NCI-H748 treated with DMSO at 0.1 percent for 48 hours (cell line): ENCODE measurements at places on chromosomes 16 and 17.

DNA sequence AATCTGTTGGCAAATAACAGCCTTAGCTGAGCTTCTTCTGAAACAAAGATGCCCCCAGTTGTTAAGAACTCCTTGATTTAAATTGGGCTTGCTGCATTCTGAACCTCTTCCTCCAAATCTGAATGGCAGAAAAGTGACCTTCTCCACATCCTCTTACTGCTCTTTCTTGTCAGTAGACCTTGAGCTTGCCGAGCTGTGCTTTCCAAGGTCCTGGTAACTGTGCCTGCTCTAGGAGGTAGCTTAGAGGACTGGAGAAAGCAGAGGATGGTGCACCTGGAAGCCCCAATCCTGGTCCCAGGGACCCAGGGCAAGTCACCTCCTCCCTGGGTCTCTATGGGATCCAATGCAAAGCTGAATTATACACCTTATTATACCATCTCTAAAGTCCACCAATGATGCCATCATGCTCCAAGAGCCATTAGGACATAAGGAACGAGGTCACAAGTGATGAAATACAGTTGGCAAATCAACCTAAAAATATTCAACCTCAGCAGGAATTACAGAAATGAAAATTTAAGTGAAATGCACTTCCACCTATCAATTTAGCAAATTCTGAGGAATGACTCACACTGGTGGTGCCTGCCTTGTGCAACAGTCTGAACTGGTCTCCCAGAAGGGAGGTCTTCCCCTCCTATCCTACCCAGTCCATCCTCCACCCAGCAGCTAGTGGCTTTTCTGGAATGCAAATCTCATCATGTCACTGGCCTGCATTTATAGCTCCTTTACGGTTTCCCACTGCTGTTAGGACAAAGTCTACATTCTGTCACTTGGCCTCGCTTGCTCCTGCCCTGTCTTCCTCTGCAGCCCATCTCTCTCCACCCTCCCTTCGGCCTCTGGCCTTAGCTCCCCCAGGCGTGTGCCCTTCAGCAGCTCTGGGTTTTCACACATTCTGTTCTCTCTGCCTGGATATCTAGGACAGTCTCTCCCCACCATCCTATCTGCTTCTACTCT is 36.6 kb downstream of the TOM1L2 start:
- no peak for DNase-seq

DNA sequence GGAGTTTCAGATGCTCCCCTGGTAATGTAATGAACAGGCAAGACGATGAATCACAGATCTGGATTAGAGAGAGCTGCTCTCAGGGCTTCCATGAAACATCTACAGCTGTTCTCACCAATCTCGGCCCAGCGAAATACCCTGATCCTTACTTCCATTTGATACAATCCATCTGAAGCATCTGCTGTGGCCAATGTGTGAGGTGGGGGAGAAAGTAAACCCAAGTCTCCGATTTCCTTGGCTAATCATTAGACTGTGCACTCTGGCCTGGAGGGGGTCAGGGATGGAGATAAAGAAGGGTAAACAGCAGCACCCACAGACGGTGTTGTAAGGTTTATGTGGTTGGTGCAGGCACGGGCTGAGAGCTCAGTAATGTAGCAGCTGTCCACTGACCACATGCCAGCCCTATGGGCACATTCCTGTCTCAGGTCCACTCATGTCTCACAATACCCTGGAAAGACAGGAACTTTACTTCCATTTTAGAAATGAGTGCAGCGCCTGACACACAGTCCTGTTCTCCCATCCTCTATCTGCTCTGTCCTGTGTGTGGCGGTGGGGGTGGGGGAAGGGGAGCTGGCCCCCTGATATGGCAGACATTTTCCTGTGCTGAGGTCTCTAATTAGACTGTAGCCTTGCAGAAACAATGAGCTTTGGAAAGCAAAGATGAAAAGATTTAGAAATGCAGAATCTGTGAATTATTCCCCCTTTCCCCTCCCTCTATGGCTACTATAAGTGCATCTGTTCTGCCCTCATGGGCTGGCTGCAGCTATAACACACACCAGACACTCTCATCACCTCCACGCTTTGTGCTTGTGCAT is 48.3 kb upstream of the ERN1 start:
- DNase-seq, result no peak

- no peak for DNase-seq
Measured at GRCh38 chr17:3966720-3967363, 2.6 kb upstream of the ATP2A3 start.

DNA sequence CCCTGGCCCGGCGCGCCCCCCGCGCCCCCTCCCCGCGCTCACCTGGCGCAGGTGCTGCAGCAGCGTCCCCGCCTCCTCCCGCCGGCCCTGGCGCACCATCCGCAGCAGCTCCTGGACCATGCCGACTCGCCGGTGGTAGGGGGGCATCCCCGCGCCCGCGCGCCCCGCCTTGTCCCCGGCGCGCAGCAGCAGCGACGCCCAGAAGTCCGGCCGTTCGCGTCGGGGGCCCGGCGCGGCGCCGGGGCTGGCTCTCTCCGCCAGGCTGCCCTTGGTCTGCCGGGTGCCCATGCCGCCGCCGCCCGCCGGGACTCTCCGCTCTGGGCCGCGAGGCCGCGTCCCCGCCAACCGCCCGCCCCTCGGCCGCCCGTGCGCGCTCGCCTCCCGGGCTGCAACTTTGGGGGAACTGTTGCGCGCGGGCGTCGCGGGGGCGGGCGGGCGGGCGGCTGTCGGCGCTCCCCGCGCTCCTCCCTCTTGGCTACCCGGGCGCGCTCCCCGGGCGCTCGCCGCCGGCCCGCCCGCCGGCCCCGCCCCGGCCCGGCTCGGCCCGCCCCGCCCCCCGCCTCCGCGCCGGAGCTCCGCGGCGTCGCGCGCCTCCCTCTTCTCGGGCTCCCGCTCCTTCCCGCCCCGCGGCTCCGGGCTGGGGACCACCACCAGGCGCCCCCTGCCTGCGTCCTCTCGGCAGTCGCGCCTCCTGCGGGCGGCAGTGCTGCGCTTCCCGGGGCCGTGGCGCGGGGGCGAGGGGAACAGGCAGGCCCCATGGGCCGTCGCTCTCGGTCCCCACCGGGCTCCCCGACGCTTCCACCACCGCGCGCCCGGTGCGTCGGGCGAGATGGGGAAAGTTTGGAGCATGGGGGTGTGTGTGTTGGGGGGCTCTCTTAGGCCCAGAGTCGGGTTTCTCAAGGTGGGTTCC is at the start of gene LRRC75A:
LRRC75A (minus strand) TSS at position 491 of the 910 bp plus-strand sequence; CDS start at position 288, 203 bp downstream.
- peak; percentile 23 for DNase-seq

- DNase-seq, result no peak
Measured at GRCh38 chr17:50028736-50029120, 27.2 kb upstream of the ITGA3 start.

DNA sequence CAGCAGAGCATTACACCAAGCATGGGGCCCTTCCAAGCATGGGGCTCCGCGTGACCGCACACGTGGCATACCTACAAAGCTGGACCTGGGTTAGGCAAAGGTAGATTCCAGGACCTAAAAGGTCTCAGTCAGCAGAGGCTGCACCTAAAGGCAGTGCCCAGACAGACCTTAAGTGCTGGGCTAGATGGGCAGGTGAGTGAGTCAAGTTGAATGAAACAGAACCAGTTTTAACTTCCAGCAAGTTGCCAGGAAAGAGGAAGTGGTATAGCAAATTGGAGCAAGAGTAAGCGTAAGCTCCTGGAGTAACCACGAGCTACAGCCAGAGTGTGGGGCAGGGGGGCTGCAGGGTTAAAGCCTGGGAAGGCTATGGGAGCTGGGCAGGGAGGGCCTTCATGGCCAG is 49.5 kb downstream of the SRCIN1 start:
- no peak for DNase-seq

DNA sequence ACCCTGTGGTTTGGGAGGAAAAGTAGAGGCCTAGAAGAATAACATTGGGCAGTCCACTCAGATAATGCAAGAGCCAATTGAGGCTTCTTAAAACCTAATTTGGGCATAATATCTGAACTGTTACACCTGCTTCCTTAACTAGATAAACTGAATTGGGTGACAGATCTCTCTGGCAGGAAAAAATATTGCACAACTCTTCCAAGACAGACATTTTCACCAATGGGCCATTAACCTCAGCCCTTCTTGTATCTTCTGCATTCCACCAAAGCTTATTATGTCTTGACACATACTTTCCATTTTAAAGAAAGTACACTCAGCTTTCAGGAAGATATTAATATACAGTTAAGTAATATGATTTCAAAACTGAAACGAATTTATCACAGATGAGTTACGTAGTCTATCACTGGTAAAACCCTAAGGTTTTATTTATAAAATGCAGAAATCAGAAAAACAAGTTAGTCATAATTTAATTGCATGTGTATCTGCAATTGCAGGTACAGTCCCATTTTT is 79.9 kb upstream of the MON1B start:
- no peak for DNase-seq

- no peak for DNase-seq
Measured at GRCh38 chr16:2532494-2533141, 1.4 kb upstream of the CEMP1 start.

- no peak for DNase-seq
Measured at GRCh38 chr17:50501054-50501453, 7.2 kb upstream of the MYCBPAP start.

DNA sequence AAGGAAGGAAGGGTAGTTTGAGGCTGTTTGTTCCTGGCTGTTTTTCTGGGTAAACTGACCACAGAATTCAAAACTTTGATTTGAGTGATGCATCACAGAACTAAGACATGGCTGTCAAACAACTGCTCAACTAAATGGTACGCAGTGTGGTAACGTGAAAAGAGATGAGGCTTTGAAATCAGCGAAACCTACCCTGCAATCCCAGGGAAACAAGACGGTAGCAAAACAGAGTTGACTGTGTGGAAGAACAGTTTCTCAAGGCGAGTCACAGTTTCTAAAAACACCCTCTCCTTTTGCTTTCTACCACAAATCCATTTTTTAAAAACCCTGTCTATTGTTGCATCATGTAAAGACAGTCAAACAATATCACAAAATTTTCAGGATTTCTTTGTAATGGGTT is 156.0 kb upstream of the MAF start:
- DNase-seq, result no peak

- no peak for DNase-seq
Measured at GRCh38 chr17:64498308-64499203, 1.7 kb upstream of the POLG2 start.

- no peak for DNase-seq
Measured at GRCh38 chr17:74478420-74479100, 12.1 kb downstream of the CD300A start.
